Activated CD4-positive, CD25-positive, alpha-beta regulatory T cell treated with anti-CD3 and anti-CD28 coated beads, Interleukin-2, amount 50 U/mL, for 24 hours (primary cell): ENCODE measurements at places on chromosomes 16 and 17.

DNA sequence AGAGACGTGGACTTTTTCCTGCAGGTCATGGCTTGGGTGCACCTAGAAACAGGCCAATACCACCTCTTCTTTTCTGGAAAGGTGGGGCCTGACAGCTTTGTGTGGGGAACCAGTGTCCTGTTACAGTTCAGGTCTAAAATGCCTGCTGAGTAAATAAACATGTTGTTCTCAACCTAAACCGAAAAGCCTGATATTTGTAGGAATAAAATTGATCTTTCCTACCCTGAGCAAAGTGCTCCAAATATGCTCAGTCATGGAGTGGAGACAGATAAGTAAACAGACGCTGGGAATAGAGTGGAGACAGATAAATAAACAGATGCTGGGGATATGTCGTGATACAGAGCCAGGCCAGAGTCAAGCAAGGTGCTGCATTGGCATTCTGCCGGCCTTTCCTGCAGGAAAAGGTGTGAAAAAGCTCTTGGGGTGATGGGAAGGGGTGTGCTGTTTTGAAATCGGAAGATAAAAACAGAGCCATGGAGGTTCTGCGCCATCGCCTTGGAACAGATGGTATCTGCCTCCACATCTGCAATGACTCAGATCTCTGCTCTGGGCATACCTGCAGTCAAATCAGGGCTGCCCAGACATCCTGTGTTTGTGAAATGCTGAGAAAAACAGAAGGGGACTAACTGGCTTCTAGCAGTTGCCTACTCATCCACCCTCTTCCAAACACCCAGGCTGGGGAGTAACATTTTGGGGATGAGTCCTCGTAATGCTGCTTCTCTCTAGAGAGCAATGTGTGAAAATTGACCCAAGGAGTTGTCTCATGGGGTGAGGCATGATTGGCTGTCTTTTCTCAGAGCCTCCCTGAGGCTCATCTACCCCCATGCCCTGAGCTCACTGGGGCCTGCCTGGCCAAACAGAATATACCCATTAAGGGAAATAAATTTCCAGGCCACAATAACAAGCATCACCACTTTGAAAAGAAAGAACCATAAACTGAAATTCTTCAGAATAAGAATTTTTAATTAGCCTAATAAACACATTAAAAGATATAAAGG is 16.8 kb upstream of the TRPV2 start:
- ATAC-seq = peak; percentile 71

DNA sequence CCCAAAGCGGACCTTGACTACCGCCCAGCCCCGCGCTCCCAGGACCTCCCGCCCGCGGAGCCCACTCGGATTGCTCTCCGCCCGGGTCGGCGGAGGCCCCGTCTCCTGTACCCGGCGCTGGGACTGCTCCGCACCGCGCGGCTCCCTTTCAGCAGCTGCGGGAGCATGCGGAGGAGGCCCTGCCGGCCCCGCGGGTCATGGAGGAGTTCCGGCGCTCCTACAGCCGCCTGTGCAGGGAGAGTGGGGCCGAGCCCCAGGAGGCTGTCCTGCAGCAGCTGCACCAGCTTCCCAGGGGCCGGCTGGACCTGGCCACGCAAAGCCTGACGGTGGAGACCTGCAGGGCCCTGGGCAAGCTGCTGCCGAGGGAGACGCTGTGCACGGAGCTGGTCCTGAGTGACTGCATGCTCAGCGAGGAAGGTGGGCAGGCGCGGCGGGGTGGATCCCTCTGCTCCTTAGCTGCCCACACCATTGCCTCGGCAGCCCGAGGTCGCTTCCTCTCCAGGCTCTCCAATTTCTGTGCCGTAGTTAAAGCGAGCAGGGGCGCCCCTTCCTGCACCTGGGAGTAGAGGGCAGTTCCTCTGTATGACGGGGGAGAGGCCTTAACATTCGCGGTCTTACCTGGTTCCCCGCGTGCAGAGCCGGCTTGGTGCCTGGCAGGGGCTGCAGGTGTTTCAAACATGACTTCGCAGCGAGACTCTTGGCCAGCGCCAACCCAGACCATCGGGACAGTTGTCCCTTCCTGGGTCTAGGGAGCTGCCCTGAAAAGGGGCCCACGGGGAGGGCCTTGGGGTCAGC is 539 bp downstream of the LRRC45 start:
- no peak for ATAC-seq

GRCh38 chr16:65254144-65254543 is 132.3 kb upstream of the CDH11 start:
- ATAC-seq = no peak

DNA sequence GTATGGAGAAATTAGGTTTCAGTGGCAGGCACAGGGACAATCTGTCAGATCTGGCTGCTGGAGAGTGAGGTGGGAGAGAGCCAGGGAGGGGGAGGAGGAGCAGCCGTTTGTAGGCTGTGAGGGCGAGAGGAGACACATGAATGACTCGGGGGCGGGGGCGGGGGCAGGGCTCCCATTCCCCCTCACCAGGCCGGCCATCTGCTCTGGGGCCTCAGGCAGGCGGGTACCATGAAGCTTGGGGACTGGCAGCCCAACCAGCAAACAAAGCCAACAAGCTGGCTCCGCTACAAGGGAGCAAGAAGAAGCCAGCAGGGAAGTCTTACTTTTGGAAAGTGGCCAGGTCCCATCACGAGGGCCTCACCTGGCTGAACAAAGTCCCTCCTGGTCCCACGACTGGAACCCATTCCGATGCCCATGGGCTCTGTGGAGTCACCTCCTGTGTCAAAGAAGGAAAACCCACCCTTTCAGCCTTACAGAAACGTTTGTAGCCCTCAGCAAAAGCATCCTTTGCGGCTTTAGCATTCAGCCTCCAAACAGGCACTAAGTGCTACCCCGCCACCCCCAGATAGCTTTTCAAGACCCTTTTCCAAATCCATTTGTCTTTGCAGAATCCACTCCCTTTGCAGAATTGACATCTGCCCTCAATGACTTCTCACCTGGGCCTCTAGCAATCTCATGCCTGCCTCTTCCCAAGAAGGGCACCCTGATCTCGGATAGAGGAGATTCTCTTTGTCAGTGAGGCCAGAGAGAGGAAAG is 9.2 kb upstream of the SSTR2 start:
- no peak for ATAC-seq

- no peak for ATAC-seq
Measured at GRCh38 chr16:1895068-1895467, 23.1 kb upstream of the MEIOB start.
